ENCODE measurements at places on chromosomes 5 and 9.

DNA sequence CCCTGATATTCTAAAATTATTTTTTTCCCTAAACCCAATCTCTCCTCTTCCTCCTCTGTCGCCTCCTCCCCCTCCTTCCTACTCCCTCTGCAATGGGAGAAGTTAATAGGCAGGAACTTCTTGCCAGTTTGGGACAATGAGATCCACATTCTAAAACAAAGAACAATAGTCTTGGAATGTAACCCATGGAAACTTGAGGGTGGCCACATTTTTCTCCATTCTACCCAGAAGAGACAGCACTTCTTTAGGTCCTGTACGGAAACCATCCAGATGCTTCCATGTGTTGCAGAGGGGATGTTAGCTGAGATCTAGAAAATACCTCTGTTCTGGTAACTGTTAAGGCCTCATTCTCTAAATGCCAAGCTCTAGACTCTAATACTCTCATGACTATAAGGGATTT, 10.0 kb downstream of the SPARC start:
- no peak for DNase-seq

DNA sequence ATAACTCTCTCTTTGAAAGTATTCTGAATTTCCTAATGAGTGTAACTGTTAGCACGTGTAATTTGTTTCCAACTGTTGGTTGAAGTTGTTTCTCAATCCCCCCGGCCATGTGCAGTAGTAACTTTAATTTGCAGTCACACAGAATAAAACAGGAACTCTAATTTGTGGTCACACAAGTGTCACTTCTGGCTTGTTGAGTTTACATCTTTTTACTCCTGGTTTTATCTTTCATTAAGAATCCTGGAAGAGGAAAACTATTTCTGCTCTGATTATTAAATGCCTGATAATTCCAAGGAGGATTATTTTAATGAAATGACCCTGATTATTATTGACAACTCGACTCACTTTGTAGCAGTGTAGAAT, 1.2 kb downstream of the SCAMP1 start:
- no peak for DNase-seq

DNA sequence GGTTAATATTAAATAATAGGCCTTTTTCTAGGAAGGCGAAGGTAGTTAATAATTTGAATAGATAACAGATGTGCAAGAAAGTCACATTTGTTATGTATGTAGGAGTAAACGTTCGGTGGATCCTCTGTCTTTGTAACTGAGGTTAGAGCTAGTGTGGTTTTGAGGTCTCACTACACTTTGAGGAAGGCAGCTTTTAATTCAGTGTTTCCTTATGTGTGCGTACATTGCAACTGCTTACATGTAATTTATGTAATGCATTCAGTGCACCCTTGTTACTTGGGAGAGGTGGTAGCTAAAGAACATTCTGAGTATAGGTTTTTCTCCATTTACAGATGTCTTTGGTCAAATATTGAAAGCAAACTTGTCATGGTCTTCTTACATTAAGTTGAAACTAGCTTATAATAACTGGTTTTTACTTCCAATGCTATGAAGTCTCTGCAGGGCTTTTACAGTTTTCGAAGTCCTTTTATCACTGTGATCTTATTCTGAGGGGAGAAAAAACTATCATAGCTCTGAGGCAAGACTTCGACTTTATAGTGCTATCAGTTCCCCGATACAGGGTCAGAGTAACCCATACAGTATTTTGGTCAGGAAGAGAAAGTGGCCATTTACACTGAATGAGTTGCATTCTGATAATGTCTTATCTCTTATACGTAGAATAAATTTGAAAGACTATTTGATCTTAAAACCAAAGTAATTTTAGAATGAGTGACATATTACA, 45.7 kb downstream of the TGFBR1 start:
- no peak for DNase-seq

DNA sequence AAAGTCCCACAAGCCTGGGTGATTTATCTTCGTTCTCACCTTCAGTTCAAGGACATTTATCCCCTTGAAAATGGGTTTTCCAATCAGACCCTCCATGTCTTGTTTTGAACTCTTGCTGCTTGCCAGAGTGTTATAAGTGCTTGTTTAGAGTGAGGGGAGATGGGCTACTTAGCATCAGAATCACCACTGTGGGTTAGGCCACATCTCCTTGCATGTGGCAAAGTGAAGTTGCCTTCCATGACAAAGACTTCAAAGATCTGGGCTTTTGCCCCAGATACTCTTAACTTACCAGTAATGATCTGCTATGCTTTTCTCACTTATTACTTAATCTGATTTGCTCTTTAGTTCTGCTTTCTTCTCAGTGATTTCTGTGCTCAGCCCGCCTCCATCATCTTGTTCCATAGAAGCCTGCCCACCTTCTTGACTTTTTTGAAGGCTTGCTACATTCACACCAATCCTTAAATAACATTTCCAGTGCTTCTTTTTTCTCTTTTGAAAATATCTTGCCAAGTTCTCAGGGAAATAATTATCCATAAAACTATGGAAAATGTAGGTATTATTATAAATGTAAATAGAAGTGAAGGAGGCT, 39.0 kb downstream of the GPR21 start:
- no peak for DNase-seq

DNA sequence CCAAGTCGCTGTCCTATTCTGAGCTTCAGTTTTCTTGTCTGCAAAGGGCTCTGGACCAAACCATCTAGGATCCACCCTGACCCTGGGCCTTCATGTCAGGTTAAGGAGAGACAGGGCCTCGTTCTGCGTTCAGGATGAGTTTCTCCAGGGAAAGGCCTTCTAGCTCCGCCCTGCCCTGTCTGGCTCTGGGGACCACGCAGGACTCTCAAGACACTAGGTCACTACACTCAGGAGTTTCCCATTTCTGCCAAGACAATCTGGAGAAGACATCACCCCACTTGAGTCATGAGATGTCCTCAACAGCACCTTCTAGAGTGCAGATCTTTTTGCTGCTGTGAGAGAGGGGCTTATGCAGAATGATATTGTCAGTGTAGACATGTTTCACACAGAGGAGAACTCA, 53.2 kb upstream of the KCNMB1 start:
- DNase-seq = no peak

- DNase-seq = no peak
Measured at GRCh38 chr9:93125331-93125894, 8.6 kb downstream of the NINJ1 start.

Data from T-cell (primary cell).